ENCODE measurements at places on chromosomes 2 and 18.

- no peak for DNase-seq
Observed at GRCh38 chr2:170454471-170455372, 260.4 kb upstream of the SP5 start.

- DNase-seq, result no peak
Observed at GRCh38 chr18:6784046-6784445, 54.5 kb downstream of the ARHGAP28 start.

DNA sequence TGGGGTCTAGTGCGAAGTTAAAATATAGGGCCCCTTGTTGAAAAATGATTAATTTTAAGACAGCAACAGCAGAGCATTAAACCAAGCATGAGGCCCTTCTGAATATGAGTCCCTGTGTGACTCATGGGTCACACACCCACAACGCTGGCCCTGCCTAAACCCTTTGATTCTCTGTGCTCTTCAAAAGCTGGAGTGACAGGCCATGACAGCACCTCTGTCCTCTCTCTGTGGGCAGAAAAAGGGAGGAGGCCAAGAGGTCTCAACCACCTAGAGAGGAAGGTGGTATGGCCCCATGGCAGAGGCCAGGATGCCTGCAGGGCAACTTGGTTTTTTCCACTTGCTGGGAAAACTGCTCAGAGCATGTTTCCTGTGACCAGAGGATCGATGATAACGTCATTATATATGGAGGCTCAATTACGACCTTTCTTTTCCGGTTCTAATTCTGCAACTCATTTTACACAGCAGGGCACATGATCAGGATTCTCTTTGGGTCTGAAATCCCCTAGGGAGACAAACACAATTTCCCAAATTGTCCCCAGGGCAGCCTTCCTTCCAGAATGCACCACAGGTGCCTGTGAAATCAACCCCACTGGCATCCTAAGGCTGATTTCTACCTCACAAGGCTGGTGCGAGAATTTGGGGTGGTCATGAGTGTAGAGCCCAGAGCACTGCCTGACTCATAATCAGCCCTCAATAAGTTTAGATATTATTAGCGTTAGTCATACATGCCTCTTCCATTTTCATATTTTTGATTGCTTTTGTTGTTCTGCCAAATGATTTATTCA is 102.0 kb upstream of the PPP1CB start:
- no peak for DNase-seq

- DNase-seq, result peak; percentile 43
Observed at GRCh38 chr2:96320728-96321622, 4.1 kb upstream of the ITPRIPL1 start.

GRCh38 chr2:120486946-120487345 is 141.0 kb downstream of the INHBB start:
- peak; percentile 70 for DNase-seq

DNA sequence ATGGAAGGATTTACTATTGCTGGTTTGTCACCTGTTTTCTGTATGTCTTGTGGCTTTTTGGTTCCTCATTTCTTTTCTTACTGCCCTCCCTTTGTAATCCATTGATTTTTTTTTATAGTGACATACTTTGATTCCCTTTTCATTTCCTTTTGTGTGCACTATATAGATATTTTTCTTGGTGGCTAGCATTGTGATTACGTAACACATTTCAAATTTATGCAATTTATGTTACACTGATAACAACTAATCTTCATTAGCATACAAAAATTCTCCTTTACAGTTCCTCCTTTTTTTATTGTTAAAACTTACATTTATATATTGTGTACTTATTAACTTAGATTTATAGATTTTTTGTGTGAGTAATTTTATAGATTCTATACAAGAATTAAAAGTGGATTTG is 80.6 kb downstream of the OTX1 start:
- DNase-seq, result no peak

DNA sequence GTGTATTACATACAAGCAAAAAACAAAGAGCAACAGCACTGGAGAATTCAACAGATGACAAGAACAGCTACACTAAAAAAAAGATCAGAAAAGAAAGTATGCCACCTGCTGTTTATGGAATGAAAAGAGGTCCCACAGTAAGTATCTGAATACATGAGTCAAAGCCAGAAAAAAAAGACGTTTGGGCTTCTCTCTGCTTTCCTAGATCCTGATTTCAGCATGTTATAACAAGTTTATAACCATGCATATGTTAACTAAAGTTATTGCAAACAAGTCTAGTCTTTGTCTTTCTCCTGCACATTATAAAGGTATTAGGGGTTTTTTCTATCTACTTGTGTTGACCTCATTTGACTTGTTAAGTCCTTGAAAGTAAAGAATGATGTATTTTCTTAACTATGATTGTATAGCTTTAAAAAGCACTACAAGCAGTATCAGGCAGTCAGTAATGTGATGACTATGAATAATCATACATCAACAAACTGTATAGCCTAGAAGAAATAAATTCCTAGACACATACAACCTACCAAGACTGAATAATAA is 108.5 kb upstream of the COL5A2 start:
- peak; percentile 38 for DNase-seq

DNA sequence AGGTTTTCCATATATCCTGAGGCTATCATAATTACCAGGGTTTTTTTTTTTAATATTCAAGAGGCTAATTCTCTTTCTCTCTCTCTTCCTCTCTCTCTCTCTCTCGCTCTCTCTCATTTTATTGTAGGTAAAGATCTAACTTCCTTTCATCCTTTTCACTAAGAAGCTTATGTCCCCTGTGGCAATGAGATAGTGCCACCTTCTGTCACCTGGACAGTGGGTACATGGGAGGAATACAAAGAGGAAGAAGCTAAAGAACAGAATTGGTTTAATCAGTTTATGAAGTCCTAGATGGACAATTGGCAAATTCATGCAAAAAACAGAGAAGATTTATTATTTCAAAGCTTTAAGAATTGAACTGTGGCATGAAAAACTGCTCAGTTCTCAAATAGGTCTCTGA is 1582.3 kb upstream of the TMEFF2 start:
- no peak for DNase-seq

- no peak for DNase-seq
Observed at GRCh38 chr18:6639305-6639704, 90.2 kb upstream of the ARHGAP28 start.

DNA sequence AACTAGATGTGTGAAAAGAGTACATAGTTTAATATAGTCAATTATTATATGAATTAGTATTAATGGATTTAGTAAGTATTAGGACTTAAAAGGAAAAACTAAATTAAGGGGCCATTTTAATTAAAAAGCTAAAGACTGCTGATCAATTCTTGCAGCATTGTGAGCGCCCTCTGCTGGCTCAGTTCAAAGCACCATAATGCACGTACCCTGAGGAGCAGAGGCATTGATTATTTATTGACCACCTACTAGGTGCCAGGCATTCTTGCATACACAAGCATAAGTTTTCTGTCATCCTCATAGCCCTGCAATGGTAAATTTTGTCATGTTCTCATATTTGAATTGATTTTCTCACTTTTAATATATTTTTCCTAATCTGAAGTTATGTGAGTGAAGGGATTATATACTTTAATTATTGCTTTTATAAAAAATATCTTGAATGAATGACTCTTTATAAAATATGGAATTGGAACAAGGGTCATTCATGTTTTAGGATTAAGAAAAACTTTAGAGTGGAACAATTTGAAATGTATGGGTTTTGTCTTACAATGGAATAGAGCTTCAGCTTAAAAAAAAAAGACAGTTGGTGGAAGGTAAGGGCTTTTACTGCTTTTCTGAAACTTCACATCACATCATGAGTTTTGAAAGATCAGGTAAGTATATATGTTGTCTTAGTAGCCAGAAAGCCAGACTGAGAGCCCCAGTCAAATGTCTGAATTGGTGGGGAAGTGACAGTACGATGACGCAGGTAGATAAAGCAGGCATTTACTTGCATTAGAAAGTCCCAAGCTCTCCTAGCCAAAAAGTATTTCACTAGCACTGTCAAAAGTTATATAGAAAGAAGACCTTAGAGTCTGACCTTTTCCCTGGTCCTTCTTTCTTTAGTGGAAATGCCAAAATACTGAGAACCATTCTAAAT is 9.7 kb downstream of the ITGA4 start:
- DNase-seq, result peak; percentile 15

- no peak for DNase-seq
Observed at GRCh38 chr2:78202986-78203670, 681.0 kb upstream of the LRRTM4 start.

DNA sequence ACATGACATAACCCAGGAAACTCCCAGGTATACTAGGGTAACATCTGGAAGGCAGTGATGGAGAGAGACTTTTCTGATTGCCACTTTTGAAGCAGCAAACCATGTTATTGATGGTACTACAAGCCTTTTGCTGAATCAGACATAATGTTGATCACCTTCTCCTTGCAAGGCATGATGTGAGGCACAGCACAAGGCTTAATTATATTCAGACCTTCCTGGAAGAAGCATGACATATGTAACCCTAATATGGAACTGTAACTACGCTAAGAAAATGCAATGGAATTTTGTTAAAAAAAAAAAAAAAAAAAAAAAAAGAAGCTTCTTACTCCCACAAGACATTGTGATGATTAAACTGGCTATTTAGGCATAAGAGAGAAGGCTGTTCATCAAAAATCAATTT is 145.4 kb downstream of the ALK start:
- DNase-seq, result no peak

- no peak for DNase-seq
Observed at GRCh38 chr18:11751341-11752115, 62.5 kb downstream of the GNAL start.

DNA sequence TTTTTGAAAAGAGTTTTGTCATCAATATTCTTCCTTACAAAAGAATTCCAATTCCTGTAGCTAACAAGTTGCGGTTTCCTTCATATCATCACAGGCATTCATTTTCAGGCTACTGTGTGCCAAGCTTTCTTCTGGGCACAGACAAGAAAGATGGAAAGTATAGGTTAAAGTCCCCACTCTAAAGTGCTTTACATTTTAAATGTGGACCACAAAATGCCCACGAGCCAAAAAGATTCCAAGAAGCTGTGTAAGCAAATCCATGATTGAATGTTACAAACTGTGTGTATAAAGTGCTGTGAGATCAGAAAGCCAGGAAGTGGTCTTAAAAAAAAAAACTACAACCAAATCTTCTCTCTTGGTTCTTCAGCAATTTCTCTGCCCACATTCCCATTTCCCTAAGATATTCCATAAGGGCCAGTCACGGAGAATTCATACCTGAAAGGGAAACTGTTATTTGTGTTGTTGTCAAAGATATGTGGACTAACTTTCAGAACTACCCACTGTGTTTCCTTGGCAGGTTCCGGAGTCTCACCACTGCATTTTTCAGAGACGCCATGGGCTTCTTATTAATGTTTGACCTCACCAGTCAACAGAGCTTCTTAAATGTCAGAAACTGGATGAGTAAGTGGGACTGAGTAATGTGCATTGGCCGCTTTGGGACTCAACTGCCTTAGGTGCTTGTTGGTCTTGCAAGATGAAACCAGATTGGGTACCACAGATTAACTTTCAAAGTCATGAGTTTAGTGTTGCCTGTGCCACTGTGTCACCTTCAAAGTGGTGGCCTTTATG is 55.7 kb downstream of the RAB27B start:
- no peak for DNase-seq

DNA sequence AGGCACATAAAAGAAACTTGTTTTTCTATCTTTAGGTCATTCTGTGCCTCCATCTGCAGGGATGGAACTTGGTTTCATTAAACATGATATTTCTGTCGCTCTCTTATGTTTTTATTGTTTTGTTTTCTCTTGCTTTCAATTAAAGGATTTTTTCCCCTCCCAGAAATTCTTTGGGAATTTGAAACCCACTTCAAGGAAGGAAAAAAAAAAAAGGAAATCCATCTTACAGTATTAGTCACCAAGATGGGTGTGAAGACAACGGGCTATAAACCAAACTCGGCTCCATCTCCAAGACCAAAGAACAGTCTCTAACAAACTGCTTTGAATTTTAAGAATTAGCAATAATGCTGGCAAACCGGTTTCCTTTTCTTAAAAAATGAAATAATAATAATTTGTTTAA is 244.1 kb downstream of the BCL11A start:
- no peak for DNase-seq

DNA sequence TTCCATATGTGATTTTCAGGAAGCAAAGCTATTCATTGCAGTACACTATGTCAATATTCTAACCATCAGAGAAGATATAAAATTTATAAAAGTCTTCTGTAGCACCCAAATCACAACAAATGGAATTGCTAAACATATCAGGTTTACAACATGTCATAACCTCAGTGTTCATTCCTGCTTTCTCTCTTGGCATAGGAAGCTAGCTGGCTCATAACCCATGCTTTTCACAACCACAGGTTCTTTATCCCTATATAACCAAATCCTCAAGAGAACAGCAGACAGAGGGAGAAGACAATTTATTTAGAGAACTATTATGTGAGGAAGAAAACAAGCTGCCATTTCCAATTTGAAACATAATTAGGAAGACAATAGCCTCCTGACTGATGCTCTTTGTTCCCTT is 997.0 kb upstream of the ACVR2A start:
- DNase-seq, result no peak

GRCh38 chr2:133532919-133533318 is 35.3 kb downstream of the NCKAP5 start:
- DNase-seq, result peak; percentile 47

- peak; percentile 86 for DNase-seq
Observed at GRCh38 chr2:65382776-65383357, 49.5 kb downstream of the SPRED2 start.

DNA sequence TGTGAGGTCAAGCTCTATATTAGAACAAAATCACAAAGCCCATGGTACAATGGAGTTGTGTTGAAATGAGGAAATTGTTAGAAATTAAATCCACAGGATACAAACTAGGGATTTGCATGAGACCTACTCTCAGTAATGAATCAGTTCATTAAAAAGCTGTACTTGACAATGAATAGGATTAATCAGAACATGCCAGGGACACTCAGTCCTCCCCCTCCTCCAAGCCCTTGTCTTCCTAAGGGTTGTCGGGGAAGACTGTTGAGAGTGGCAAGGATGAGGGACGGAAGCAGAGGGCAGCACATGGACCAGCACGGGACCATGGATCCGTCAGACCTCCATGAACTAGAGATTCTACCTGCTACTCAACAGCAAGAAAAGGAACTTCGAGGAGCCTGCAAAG is 39.8 kb downstream of the SPRED2 start:
- DNase-seq, result no peak

DNA sequence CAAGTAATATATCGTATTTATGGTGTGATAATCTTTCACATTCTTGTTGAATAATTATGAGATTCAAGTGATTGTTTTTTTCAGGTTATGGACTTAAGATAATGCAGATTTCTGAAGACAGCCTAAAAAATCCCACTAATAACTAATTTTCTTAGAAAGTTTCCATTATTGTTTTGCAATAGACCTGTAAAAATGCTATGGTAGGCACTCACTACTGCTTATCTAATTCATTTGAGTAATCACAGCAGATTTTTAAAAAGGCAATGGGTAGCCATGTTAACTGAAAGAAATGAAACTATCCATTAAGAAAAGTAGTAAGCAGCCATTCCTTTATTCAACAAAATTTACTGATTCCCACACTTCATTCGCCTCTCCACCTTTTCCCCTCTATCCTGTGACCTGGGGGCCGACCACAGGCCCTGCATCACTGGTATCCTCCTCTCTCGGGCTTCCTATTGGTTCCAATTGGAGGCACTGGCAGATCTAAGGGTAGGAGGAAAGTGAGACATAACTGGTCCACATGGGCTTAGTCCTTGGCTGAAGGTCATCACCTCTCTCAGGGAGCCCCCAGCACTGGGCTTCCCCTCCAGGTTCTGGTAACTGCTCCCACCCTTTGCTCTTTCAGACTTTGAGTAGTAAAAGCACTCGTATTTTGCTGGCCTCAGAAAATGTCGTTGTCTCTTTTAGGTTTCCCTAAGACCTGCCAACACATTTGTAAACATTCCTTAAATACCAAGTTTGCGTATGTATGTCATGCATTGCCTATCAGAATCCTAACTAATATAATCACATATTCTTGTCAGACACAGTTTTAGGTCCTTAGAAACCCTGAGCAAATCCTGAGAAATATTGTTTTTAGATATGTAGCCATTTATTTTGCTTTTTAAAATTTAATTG is 18.5 kb downstream of the RBMS1 start:
- no peak for DNase-seq
